Anterior cingulate cortex (tissue), 58 donors: ENCODE measurements at places on chromosomes 1 and 21.

DNA sequence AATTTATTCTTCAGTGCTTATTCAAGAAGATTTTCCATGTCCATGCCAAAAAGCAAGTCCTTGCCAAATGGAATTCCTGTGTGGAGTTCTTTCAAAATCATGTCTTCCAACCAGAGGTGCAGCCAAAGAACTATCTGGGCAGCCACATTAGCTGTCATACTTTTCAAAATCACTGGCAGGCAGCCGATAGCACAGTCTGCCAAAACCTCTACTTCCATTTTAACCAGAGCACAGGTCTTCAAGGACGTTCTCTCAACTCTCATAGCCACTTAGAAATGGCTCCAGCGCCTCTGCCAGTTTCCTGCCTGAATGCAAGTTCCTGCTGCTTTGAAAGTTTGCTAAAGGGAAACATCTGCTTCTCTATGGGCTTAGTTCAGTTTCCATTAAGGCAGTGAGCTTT lies 975.7 kb upstream of the ADGRL4 start:
- peak; percentile 4 for DNase-seq

DNA sequence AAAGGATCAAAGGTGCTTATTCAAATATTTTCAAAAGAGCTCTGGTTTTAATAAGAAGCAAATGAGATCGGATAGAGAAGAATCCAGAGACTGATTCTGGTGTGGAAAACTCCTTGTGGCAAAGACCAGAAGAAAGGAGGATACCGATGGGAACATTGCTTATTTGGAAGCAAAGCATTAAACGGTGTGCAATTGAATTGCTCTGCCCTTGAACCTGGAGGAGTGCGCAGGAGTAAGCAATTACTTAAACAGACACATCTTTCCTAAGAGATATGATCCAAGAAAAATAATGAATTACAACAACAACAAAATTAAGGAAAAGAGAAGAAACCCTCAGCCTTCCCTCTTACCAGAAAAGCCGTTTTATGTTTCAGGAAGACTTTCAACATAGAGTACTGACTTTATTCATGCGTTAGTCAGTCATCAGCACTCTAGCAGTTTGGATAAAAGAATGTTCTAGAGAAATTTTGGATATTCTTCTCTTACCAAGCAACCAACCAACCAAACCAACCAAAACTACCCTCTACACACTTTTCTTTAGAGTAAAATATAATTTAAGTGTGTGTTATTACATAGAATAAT lies 191.7 kb downstream of the NTMT2 start:
- DNase-seq = no peak

- DNase-seq = no peak
Measured at GRCh38 chr21:44289381-44290010, 3.8 kb downstream of the AIRE start.

GRCh38 chr1:112423207-112423606 lies 27.2 kb downstream of the CTTNBP2NL start:
- no peak for DNase-seq

- DNase-seq = no peak
Measured at GRCh38 chr1:1315435-1315954, 7.1 kb downstream of the PUSL1 start.

GRCh38 chr21:33205476-33205875 lies 24.3 kb upstream of the IFNAR2 start:
- DNase-seq = no peak

- DNase-seq = no peak
Measured at GRCh38 chr1:2343023-2343935, 48.1 kb downstream of the MORN1 start.

DNA sequence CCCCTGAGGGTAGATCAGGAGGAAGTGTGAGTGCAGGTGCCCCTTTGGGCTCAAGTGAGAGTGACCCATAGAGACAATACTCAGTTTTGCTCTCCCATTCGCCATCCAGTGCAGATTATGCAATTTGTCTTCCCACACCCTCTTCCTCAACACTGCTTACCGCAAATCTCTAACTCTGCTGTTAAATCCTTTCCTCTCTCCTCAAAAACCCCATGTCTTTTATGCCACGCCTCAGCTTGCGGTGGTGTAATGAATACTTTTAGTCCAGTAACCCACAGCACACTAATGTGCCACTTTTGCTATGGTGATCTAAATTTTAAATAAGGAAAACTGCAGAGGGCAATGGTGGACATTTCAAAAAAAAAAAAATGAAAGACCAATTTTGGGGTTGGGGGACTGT lies 57.7 kb downstream of the PRRX1 start:
- no peak for DNase-seq

DNA sequence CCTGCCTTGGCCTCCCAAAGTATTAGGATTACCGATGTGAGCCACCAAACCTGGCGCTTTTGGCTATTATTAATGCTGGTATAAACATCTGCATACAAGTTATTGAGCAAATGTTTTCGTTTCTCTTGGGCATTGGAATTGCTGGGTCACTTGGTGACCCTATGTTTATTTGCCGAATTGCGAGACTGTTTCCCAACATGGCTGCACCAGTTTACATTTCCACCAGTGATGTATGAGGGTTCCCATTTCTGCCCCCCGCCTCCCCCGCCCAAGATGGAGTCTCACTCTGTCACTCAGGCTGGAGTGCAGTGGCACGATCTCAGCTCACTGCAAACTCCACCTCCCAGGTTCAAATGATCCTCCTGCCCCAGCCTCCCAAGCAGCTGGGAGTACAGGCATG lies 20.9 kb downstream of the SFPQ start:
- no peak for DNase-seq

GRCh38 chr1:196387766-196388165 lies 220.5 kb downstream of the KCNT2 start:
- no peak for DNase-seq

DNA sequence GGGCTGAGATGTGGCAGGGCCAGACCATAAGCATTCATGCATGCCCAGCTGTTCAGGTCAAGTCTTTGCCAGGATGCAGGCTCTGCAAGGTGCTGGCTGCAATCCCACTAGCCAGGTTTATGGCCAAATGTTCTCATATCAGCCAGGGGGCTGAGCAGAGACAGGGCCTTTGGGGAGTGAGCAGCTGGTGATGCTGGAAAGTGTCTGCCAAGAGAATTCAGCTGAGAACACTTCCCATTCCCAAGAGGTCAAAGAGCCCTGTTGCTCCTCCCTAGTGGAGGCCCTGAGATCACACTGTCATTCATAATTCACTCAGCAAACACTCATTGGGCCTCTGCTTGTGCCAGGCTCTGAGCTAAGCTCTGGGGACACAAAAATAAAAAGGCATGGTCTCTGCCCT lies 150.3 kb downstream of the DMRTA2 start:
- no peak for DNase-seq

DNA sequence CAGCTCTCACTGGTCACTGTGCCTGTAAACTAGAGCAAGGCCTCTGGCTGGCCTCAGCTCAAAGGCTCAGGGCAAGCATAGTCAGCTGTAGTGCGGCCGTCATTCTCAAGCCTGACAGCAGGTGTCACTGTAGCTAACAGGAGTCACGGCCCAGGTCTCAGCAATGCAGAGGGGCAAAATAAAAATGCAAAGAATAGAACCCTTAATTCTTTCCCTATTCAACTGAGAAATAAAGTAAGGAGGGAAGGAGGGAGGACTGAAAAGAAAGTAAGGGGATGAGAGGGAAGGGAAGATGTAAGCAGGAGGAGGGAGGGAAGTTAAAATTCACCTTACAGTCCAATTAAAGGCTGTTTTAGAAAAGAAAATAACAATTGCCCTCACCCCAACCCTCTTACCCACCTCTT lies 106.1 kb downstream of the KIAA0319L start:
- DNase-seq = peak; percentile 27

GRCh38 chr1:31020007-31020790 lies 45.3 kb downstream of the PUM1 start:
- DNase-seq = no peak

DNA sequence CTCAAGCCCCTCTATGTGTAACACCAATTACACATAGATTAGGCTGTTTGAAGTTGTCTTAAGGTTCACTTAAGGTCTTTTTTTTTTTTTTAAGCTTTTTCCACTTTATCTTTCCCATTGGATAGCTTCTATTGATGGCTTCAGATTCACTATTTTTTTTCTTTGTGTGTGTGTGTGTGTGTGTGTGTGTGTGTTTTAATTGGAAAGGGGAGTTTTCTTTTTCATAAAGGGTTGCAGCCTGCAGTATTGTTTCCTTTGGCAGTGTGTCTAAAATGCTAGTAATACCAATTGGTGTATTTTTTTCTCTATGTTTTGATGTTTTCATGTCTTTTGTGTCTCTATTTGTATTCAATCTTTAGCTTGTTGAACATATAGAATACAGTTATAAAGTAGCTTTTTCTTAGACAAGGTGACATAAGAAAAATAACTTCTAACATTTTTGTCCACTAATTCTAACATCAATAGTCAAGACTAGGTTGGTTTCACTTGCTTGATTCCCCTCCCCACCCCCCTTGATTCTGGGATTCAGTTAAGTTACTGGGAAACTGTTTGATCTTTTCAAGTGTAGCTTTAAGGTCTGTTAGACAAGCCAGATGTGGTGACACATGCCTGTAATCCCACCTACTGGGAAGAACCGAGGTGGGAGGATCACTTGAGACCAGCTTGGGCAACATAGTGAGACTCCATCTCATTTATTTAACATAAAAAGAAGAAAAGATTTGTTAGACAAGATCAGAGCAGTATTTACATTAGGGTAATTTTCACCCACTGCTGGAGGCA lies 21.4 kb downstream of the PRRC2C start:
- no peak for DNase-seq

DNA sequence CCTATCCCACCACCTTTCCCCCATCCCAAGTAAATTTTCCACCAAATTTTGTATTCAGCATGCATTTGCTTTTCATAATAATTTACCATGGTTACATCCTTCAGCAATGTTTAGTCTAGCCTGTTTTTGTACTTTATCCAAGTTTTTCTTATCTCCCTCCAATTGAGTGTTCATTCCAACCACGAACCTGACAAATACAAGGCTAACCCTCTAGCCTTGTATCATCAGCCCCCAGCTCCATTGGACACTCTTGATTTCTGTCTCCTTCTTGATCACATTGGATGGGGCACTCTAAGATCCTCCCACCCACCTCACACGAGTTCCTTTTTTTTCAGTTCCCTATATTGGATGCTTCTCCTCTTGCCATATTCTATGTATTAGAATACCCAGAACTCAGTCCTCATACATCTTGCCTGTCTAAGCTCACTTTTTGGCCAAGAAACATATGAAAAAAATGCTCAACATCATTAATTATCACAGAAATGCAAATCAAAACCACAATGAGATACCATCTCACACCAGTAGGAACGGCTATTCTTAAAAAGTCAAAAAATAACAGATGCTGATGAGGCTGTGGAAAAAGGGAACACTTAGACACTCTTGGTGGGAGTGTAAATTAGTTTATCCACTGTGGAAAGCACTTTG lies 40.5 kb upstream of the SLC35F3 start:
- DNase-seq = no peak

DNA sequence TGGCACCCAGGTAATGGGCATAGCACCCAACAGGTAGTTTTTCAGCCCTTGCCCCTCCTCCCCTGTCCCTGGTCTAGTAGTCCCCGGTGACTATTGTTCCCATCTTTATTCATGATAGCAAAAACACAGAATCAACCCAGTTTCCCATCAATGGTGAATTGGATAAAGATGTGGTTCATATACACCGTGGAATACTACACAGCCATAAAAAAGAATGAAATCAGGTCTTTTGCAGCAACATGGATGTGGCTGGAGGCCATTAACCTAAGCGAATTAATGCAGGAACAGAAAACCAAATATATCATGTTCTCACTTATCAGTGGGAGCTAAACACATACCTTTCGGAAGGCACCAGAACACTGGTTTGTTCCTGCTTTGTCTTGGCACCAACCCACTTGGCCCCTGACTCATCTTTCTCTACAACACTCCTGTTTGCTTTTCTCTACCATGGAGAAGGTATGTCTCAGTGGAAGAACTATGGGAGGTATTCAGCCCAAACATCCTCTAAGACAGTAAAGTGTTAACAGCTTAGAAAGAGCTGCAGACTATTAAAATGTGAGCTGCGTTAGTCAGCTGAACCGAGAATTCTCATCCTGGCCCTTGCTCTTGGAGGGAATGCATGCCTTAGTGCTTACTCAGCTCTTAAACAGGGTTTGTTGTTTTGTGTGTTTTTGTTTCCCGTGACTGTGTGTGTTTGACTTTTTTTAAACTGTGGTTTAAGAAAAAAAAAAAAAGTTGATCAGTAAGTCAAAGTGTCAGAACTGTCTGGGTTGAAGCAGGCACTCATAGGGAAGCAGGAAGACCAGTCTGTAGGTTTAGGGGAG lies 203.0 kb downstream of the TOMM20 start:
- peak; percentile 25 for DNase-seq

DNA sequence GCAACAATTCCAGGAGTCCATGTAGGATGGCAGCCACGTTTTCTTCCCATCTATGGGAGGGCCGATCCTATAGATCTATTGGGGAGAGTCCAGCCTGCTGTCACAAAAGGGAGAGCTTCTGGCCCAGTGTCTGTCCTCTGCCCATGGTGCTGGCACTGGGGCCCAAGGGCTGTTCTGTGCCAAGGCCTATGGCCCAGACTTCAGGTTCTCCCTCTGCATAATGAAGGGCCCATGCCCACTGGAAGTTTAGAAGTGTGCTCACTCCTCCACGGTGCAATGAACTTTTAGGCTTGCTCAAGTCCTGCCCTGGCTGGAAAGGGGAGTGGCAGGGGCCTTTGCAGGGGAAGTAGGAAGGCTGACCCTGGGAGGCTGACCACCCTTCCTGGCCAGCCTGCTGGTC lies 44.1 kb upstream of the ATP2B4 start:
- DNase-seq = no peak

DNA sequence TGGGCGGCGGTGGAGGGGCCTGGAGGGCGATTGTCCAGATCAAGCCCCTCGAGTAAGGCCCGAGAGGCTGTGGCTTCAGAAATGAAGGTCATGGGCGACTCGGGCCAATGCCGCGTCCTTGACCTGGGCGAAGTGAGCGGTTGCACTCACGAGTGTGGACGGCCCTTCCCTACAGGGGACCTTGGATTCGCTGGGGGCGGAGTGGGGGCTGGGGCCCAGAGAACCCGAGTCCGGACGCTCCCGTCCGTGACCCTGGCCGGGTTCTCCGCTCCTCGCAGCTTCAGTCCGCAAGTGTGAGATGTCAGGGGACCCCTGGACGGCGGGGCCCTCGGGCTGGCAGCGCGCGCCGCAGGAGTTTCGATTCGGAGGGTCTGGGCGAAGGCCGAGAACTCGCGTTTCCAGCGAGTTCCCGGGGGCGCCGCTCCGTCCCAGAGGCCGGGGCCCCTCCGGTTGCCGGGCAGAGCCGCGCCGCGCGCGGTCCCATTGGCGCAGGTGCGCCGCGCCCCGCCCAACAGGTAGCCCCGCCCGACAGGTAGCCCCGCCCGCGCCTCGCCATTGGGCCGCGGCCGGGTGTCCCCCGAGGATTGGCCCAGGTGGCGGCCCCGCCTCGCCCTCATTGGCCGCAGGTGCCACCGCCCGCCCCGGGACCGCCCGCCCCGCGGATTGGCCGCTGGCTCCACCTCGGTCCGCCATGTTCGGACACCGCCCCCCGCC lies at the start of gene PRKCZ:
PRKCZ (plus strand) TSS at position 694 of the 714 bp plus-strand sequence. CDS start 220 bp downstream, outside the sequence.
- no peak for DNase-seq

- DNase-seq = no peak
Measured at GRCh38 chr21:32359719-32360260, 33.0 kb downstream of the URB1 start.

GRCh38 chr1:223645903-223646302 lies 19.6 kb downstream of the CAPN8 start:
- DNase-seq = no peak
